ENCODE measurements at places on chromosomes 1 and 21.

DNA sequence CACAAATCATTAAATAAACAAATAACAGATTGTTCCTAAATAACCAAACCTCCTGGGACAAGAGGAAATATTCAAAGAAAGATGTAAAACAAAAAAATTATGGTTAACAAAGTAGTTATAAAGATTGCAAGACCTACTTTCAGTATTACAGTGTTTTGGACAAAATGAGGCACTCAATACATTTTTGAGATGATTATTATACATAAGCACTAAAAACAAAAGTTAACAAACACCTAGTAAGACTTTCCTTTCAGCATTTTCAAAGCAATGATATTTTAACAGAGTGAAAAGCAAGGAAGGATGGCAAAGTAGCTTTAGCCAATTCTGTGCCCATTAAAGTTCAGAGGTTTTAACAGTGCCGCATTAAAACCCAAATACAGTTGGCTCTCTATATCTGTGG, 17.2 kb downstream of the OMA1 start:
- DNase-seq: no peak

GRCh38 chr21:14706712-14707510, 160.8 kb upstream of the SAMSN1 start:
- DNase-seq: no peak

GRCh38 chr1:187244623-187245022, 415.9 kb downstream of the PLA2G4A start:
- no peak for DNase-seq

DNA sequence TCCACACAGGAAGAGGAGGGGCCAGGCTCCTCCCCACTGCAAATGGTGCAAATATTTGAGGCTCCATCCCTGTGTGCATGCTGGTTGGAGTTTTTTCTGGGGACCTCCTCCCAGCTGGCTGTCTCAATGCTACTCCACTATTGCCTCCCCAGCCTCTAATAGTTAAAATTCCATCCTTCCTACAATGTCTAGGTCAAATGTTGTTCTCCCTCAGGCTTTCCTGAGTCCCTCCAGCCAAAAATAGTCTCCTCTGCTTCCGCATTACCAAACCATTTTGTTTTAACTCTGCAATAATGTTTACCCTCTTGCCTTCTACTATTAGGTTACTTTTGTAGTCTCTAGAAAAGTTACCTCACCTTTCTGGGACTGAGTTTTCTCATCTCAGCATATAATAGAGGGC, 29.6 kb upstream of the FMO1 start:
- no peak for DNase-seq

DNA sequence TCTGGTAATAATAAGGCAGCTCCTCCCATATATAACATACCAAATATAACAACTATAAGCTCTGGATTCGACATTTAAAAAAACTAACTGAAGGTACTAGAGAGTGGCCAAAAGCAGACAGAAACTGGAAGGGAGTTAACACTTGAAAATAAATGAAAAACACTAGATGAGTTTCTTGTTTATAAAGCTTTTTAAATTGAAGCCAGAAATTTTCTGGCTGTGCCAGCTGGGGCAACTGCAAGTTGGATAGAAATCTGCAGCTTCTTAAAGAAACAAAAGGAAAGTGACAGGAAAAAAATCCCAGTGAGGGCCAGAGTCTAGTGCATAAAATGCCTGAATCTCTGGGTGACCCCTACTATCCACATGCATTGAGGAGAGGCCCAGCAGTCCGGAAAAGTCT, 432.7 kb downstream of the SMYD3 start:
- no peak for DNase-seq

GRCh38 chr1:94060720-94061119, 60.2 kb downstream of the ABCA4 start:
- DNase-seq: no peak

DNA sequence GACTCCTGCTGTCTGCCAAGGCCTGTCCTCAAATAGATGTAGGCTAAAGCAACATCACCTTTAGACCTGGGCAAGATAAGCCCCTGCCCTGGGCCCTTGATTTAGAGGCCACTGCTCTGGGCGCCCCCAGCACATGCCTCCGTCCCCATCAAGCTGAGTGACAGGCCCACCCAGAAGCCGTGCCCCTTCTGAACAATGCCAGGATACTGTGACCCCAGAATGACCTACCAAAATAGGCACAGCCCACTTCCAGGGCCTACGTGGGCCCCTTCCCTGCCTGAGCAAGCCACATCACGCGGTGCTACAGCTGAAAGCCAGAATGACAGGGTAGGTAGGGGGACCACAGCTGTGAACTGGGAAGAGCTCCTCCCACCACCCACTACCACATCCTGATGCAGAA, 24.7 kb upstream of the BECN2 start:
- no peak for DNase-seq

DNA sequence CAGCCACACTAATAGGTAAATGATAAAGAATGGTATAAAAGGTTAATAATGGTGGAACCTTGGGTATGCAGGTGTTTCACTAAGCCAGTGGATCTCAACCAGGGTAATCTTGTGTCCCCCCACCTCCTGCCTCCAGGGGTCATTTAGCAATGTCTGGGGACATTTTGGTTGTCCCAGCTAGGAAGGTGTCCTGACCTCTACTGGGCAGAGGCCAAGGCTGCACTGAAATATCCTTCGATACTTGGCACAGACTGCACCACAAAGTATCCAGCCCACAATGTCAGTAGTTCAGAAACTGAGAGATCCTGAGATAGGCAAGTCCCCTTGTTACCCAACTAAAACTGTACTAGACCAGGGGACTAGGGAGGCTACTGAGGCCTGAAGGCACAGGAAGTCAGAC, 113.6 kb upstream of the TIAM1 start:
- no peak for DNase-seq

DNA sequence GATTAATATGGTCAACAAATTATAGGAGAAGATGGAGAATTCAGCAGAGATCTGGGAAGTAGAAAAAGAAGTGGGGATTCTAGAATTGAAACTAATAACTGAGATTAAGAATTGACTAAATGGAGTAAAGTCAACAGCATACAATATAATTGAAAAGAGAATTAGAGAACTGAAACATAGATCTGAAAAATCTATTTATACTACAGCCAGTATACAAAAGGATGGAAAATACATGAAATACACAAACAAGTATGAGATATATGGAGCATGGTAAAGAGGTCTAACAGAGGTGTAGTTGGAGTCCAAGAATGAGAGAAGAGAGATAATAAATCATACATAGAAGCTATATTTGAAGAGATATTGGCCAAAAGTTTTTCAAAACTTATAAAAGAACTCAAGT, 235.2 kb downstream of the FGGY start:
- no peak for DNase-seq
